ENCODE measurements at places on chromosomes 16 and 17.

- no peak for DNase-seq
Observed at GRCh38 chr16:74698222-74698621, 2.4 kb downstream of the MLKL start.

GRCh38 chr16:4544473-4544872 is 5.9 kb upstream of the CDIP1 start:
- no peak for DNase-seq

- DNase-seq: peak; percentile 40
Observed at GRCh38 chr17:40122999-40123810, 1.4 kb downstream of the MSL1 start.

GRCh38 chr17:77378318-77379064 is 237.7 kb downstream of the SEC14L1 start:
- DNase-seq: no peak

DNA sequence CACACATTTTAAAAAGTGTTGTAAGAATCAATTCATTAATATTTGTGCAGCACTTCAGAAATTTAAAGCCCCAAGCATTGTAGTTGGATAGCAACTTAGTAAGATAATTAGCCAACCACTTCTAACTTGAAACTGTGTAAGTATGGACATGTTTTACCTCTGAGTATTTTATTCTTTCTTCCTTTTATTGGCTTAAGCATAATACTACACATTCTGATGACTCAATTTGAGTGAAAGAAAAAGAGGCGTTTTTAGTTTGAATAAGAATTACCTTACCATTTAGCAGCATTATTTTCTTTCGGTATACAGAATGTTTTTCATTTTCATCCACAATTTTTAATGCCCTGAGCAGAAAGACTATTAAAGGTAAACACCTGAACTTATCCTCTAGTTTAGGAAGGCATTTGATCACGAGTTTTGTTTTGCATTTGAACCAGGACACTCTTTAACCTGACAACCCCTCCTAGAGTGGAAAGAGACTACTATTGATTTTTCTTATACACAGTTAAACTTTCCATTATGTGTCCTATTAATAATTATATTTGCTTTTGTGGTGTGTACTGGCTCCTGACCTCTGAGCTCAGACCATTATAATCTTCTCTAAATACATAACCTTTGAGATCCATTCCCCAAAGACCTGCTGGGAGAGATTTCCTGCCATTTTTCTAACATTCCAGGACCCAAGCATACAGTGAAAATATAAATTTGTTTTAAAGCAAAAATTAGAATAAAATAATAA is 9.2 kb downstream of the NACA2 start:
- no peak for DNase-seq

GRCh38 chr17:74992223-74992622 is 4.8 kb downstream of the CDR2L start:
- no peak for DNase-seq

Measured in DMS79 (cell line).